ENCODE measurements at places on chromosomes 1 and 21.

GRCh38 chr1:203596673-203597210, 29.9 kb upstream of the ATP2B4 start:
- no peak for DNase-seq

- DNase-seq: no peak
These were observed 7.4 kb downstream of the JAM2 start for GRCh38 chr21:25646474-25646873.

GRCh38 chr21:28779914-28780313, 212.8 kb downstream of the LTN1 start:
- no peak for DNase-seq

DNA sequence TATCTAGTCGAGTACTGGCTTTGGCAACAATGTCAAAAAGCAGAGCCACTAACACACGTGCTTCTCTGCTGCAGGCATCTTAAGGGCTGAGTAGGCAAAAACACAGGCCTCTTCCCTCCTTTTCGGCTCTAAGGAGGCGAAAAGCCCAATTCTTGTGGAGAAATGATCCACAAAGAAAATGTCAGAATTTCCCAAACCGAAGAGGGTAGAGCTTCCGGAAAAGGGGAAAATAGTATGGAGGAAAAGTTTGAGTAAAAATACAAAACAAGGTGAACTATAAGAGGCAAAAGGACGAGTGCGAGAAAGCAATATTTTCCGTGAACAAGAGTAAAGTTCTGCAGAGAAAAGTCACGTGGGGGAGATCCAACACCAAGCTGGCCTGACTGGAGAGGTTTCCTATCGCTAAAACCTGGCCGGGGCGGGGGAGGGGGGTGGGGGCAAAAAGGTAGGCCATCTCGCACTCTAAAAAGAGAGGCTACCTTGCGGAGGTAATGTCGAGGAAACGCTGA, 551 bp downstream of the ZRANB2 start:
- DNase-seq: no peak

- DNase-seq: no peak
These were observed 625.8 kb upstream of the ADGRL2 start for GRCh38 chr1:81174811-81175476.

DNA sequence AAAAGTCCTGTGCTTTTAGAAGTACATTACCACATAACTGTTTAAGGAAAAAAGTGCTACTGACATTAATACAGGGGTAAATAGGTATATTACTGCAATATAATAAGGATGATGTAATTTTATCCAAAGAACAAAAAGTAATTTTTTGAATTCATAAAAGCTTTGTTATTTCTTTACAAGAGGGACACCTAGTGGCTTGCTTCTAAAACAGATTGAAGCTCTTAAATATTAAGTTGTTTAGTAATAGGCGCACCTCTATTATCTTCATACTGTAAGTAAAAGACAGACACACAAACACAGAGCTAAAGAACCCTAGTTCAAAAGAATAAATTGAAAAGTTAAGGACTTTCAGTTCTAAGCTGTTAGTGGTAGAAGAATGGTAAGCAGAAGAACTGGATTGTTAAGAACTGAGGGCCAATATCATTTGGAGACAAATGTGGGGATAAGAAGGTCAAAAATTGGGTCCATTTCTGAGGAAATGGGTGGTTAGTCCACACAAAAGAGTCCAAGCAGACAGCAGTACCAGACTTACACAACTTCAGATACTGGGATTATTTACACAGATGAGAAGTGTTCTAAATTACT, 15.4 kb downstream of the ZNHIT6 start:
- DNase-seq: peak; percentile 50

DNA sequence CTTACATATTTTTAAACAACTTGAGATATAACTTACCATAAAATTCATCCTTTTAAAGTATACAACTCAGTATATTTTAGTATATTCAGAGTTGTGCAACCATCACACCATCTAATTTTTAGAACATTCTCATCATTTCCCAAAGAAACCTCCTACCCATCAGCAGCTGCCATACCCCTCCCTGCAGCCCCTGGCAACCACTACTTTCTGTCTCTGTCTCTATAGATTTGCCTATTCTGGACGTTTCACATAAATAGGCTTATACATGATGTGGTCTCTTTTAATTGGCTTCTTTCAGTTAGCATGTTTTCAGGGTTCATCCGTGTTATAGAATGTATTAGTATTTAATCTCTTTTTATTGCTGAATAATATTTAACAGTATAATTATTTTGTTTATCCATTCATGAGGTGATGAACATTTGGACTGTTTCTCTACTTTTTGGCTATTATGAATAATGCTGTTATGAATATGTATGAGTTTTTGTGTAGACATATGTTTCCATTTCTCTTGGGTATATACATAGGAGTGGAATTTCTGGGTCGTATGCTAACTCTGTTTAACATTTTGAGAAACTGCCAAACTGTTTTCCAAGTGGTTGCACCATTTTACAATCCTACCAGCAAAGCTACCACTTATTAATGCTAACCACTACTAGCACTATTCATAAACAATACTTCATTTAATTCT, 29.5 kb downstream of the WDR26 start:
- no peak for DNase-seq

GRCh38 chr1:235683653-235684052, 34.1 kb upstream of the GNG4 start:
- no peak for DNase-seq

DNA sequence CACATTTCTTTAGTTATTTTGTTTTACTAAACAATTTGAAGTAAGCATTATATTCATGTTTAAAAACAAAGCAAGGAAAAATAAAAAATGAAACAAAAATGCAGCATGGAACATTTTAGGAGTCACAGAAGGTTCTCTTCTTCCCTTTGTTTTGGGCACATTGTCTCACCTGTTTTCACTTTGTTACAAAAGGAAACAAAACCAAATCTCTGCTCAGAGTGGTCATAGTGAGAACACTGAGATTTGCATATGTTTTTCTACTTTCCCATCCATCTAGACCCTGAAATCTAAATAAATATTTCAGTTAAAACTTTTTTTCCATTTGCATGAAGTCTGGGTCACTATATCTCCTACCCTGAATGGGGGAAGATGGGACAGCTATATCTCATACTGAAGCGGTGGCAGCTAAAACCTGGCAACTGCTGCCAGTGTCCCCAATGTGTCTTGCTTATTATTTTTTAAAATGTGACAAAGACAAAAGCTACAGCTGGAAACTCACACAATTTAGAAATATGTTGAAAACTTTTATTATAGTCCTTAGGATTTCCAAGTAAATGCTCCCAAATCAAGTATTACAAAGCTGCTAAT, 3.5 kb downstream of the EXOC8 start:
- DNase-seq: peak; percentile 24

DNA sequence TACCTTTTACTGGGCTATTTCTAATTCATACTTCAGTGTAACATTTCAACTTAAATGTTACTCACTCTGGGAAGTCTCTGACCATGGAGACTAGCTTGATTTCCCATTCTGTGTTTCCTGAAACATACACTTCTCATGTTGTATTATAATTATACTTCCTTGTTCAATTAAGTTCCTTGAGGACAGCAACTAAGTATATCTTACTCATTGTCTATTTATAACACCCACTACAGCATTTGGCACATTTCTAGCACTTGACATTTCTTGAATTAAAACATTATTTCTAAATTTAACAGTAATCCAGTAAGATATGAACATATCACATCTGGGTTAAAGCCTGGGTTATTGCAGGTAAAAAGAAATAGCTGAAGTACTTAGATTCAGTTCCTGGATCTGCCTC, 32.4 kb upstream of the F13B start:
- DNase-seq: no peak

GRCh38 chr21:42545745-42546144, 32.1 kb downstream of the SLC37A1 start:
- DNase-seq: no peak

DNA sequence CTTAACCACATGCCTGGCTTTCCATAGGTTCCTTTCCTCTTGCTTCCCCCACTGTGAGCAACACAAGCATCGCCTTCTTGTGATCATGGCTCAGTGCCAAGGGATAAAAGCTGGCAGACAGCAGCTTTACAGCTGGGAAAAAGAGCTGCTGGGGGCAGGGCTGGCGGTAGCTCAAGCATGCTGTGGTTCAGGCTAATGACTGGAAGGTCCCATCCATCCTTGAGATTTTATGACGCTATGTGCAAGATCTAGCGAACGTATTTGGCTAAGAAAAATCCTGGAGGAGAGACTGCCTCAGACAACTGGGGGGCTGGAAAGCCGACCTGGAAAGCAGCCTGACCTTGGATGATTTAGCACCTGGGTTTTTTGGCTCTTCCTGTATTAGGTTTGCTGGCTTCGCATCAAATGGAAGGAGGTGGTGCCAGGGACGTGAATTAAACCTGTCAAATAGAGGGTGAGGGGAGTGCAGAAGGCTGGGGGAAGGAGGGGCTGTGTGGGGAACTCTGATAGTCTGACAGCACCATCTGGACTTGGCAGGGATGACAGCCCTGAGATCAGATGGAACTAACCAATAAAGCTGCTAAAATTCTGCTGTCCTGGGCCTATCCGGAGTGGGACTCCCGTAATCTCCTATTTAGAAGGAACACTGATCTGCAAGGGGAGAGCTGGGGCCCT, 34.8 kb downstream of the ZMYND12 start:
- peak; percentile 39 for DNase-seq

DNA sequence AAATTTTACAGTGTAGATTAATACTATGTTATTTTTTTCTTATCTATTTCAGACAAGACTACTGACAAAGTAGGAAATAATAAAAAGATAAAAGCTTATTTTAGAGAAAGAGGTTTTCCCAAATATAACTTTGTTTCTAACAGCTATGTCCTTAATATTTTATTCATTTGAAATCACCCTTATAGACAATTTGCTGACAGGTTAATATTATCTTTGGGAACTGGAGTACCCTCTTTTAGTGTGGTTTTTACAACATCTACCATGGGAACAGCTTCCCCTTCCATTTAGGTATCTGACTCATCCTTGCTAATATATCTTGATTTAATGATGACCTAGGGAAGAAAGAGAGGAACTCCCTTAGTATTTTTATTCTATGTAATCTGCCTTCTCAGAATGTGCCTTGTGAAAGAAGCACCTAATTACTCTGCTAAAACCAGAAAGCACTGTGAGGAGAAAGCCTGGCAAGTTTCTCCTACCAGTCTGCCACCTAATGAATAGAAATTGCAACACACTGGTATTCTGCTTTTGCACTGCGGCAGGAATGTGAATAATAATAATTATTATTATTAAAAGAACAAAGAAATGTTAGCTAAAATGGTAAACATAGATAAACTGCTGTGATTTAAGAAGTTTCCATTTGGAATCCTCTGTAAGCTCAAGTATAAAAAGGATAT, 192.8 kb downstream of the PDE4B start:
- DNase-seq: no peak

GRCh38 chr1:113453771-113454083, 63.4 kb downstream of the MAGI3 start:
- DNase-seq: peak; percentile 32

DNA sequence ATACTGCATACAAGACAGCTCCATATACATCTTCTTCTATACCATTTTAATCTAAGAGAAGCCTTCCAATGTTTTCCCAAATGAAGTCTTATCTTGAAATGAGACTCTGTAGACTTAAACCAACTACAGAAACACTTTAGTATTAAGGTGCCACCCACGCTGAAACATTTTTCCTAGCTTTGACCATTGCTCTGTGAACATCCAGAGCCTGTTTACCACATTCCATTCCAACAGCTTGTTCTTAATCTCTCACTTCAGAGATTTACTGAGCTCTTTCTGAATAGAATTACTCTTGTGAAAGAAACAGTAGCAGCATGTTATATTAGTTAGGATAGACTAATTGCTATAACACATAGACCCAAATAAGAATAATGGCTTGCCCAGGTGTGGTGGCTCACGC, 19.6 kb upstream of the POGZ start:
- DNase-seq: no peak

DNA sequence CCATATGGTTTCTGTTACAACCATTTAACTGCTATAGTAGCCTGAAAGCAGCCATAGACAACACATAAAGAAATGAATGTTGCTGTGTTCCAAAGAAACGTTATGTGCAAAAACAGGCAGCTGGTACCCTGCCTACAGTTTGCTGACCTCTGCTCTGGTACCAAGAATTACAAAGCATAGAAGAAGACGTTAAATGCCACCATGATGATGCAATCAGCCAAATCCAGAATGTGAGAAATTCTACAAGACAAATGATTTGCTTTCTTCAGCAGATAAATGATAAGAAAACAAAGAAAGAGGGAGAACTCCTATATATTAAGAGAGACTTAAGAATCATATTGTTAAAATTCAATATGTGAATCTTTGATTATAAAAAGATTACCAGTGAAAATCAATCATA, 97.8 kb upstream of the PDE4B start:
- DNase-seq: no peak

- no peak for DNase-seq
These were observed 544.8 kb downstream of the NUF2 start for GRCh38 chr1:163866564-163866963.

DNA sequence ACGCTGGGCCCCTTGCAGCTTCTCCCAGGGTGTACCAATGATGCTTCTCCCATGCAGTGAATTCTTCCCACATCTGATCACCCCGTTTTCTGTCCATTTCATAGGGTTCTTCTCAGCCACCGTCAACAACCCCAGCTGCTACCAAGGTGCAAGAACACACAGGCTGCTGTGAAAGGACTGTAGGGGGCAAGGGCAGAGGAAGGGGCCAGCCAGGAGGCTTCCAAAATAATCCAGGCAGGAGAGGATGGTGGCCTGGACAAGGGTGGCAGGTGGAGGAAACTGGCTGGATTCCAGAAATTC, 113.3 kb upstream of the WNT4 start:
- DNase-seq: no peak

DNA sequence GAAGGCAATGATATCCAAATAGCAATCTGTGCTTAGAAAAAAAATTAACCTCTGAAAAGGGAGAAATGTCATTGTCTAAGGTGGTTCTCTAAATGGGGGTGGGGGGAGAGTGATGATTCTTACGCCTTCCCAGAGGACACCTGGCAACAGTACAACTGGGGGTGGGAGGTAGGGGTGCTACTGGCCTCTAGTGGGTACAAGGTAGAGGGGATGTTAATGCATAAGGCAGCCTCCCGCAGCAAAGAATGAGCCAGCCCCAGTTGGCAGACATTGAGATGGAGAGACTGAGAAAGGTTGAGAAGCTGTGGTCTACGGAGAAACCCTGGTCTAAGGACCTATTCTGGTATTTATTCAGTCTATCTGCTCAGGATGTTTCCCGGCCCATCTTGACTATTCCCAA, 472.2 kb upstream of the RUNX1 start:
- DNase-seq: no peak

GRCh38 chr1:214506972-214507431, 44.4 kb downstream of the PTPN14 start:
- DNase-seq: peak; percentile 92

DNA sequence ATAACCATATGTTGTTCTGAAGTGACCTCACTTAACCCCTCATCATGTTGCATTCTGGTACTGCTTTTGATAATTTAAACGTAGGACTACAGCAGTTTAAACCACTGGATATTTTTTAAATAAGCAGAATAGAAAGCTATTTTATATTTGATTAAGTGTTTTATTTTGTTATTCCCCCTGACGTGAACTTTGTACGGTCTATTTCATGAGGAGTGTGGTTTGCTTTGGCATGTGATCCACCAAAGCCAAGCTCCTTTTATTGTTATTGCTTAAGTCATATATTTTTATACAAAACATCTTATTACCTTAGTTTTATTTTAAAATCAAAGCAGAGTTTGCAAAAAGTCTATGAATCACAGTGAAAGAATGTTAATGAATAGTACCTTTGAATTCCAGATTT, 101.4 kb upstream of the L1TD1 start:
- DNase-seq: no peak

- peak; percentile 77 for DNase-seq
These were observed 36.3 kb downstream of the CLCA1 start for GRCh38 chr1:86504895-86505563.

GRCh38 chr1:51509773-51510172, 9.3 kb downstream of the EPS15 start:
- DNase-seq: no peak

Data from HT-29 (cell line).